Endothelial cell of umbilical vein (primary cell): ENCODE measurements at places on chromosomes 6 and 20.

DNA sequence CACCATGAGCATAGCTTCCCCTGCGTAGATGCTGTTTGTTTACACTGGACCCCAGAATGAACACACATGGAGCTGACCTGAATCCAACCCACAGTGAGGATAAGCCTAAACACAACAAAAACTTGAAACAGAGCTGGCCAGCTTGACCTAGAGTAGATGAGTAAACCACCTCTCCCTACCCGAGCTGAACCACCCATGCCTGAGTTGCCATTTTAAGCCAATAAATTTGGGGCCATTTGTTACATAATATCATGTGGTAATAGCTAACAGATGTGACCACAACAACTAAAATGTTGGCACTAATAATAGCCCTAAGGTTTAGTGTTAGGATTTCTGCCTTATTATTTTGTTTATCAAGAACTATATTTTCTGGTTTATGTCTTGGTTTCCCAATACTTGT lies 103.2 kb upstream of the GRIK2 start:
- DNase-seq: no peak

- DNase-seq: no peak
Observed at GRCh38 chr6:139847457-139847813, 473.0 kb upstream of the CITED2 start.

DNA sequence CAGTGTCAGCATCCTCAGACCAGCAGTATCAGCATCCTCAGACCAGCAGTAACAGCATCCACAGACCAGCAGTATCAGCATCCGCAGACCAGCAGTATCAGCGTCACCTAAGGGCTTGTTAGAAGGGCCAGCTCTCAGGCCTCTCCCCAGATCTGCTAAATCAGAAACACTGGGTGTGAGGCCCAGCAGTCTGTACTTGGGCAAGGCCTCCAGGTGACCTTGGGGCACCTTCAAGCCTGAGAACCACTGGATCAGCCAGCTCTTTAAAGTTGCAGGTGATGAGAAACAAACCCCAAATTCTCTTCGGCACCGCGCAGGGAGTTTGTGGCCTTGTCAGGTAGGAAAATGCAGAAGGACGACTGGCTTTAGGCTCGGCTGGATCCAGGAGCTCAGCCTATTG lies 290.5 kb upstream of the CDH4 start:
- no peak for DNase-seq

- DNase-seq: no peak
Observed at GRCh38 chr20:47789081-47789763, 3.9 kb upstream of the SULF2 start.

DNA sequence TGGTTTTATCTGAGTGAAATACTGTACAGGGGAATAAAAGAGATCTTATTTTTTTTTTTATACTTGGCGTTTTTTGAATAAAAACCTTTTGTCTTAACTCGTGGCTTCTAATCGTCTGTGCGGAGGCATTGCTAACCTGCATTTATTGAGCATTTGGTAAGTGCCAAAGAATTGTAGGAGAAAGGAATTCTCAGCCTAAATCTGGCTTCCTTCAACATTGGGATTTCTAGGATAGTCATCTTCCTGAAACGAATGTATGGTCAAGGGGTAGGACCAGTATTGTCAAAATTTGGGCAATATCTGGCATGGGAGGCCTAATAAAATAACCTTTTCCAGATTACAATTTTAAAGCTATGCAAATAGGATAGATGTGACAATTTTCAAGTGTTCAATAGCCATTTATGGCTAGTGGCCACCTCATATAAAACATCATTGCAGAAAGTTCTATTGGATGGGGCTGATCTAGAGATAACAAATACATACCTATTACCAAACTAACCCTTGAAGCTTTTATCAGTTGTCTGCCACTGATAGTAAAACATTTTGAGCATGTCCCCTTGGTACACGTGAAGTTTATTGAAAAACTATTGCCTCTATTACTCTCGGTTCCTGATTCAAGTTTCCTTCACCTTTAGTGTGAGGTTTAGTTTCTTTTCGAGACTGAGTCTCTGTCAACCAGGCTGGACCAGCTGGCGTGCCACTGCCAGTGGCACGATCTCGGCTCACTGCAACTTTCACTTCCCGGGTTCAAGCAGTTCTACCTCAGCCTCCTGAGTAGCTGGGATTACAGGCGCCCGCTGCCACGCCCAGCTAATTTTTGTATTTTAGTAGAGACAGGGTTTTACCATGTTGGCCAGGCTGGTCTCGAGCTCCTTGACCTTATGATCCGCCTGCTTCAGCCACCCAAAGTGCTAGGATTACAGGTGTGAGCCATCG lies 5.6 kb downstream of the PIM1 start:
- no peak for DNase-seq

DNA sequence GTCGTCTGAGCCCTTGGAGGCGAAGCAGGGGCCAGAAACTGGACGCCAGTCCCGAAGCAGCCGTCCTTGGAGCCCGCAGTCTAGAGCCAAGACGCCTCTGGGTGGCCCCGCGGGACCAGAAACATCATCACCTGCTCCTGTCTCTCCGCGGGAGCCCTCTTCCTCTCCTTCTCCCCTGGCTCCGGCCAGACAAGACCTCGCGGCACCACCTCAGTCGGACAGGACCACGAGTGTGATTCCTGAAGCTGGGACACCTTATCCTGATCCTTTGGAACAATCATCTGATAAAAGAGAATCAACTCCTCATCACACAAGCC lies 416 bp downstream of the RSPH4A start:
- no peak for DNase-seq

DNA sequence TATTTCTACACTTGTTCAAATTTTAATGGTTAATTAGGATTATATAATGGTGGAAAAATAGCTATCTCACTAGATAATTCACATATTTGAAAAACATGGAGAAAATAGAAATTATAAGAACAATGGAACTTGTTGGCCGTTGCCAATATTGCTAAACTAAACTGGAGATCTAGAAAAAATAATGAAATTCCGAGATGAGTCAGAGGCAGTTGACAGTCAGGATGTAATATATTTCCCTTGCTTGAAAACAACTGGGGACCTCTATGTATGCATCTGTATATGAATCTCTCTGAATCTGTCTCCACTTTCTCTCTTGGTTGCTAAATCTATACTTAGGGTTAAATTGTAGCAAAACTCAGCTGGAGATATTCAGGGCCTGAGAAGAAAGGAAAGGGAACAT lies 1108.2 kb upstream of the GJE1 start:
- DNase-seq: peak; percentile 47

DNA sequence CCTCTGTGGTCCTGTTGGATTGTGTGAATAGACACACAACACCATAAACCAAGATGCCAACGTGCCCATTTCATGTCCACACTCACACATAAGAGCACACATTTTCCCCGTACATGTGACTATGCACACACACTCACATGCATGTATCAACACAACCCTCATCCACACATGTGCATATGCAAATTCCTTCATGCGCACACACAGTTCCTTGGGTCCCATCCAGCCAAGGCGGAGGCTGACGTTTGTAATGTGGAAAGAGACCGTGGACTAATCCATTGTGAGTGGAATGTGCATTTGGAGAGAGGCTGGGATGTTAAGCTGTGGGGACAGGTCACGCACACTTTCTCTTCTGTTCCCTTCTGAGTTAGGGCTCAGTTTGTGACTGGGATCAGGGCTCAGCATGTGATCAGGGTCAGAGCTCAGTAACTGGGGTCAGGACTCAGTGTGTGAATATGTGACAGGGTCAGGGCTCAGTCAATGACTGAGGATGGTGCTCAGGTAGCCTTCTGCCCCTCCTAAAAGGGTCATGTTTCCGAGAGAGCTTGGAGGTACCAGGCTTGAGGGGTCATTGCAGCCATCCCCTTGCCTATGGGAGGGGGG lies 628 bp upstream of the BPIFB2 start:
- no peak for DNase-seq

GRCh38 chr6:70652216-70652615 lies 15.5 kb upstream of the SMAP1 start:
- DNase-seq: no peak
